Mammary epithelial cell (primary cell): ENCODE measurements at places on chromosomes 11 and 22.

DNA sequence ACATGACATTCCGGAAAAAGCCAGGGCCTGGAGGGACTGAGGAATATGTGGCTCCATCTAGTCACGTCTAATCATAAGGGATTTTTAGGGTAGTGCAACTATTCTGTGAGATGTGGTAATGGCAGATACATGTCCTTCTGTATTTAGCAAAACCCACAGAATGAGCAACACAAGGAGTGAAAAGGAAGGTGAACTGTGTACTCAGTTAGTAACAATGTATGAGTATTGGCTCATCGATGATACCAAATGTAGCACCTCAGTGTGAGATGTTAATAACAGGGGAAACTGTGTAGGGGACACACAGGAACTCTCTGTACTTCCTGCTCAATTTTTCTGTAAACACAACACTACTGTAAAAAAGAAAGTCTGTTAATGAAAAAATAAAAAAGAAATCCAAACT lies 42.0 kb upstream of the CARS1 start:
- no peak for DNase-seq

DNA sequence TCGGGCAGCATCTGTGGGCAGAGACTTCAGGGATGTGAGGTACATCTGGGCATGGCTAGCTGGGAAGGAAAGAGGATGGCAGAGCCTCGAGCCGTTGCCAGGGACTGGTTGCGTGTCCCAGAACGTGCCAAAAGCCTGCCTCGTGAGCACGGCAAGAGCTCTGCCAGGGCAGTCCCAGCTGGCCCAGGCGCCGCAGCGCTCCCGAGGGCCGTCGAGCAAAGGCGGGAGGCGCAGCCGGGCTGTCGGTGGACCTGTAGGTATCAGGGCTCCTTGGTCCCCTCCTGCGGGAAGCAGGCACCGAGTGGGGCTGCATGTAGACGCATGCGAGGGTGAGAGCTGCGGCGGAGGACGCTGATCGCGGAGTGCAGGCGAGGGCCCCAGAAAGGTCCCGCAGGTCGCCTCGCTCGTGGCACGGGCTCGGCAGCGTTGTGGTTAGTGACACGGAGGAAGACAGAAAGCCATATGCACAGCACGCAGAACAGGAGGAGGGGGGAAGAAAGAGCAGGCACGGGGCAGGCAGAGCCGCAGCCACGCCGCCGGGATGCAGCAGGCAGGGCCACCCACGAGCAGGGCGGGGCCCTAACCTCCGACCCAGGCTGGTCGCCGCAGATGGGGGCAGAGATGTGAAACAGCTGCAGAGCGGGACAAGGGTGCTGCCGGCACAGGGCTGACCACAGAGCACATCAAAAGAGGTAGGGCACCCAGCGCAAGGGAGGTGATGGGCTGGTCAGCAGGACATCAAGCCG lies 18.0 kb downstream of the LSP1 start:
- no peak for DNase-seq

DNA sequence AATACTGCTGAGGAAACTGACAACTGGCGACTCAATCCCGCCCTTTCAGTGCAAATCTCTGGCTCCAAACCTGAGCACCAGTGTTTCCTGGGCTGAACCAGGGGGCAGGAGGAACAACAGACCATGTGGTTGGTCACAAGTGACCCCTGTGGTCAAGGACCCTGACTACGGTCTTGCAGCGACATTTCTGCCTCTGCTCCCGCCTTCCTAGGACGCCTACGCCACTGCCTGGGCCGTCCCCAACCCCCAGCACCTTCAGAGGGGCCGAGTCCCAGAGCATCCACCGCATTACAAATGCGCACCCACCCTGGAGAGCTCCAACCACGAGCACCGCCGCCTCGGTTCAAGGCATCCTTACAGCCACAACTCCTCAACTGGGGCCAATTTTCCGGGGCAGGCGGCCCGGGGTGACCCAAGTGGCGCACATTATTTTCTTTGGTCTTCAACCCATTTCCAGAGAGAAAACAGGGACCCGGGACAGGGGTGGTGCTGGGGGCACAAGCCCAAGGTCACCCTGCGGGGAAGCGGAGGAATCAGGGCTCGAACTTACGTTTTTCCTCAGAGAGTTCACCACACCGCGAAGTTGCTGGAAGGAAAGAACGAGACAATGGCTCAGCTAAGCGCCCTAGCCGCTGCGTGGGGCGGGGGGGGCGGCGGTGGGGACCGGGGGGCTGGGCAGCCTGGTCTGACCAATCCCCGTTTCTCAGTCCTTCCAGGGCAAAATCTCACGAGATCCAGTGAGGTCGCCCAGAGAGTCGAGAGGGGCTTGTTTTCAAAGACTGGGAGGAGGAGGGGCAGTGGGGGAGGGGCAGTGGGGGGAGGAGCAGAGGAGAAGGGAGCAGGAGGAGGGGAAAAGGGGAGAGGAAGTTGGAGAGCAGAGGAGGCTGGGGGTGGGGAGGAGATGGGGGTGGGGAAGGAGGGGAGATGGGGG lies 1.8 kb downstream of the PRAME start:
- DNase-seq: no peak

- DNase-seq: peak; percentile 18
Observed at GRCh38 chr11:93608364-93608763, 53.1 kb upstream of the CEP295 start.

DNA sequence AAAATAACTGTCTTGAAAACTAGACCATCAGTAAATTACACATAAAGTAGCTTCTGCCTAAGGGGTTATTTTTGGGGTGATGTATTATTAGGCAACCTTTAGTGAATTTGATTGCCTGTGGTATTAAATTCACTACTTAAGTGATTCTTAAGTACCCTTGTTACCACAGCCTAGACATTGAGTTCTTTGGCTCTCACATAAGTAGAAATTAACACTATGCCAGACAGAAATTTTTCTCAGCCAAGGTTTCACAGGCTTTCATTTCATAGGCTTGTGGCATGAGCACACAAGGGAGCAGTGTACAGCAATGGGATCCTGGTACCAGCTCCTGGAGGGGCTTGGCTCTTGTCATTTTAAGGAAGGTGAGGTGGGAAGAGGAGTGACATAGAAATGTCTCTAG lies 218.5 kb downstream of the AASDHPPT start:
- no peak for DNase-seq

DNA sequence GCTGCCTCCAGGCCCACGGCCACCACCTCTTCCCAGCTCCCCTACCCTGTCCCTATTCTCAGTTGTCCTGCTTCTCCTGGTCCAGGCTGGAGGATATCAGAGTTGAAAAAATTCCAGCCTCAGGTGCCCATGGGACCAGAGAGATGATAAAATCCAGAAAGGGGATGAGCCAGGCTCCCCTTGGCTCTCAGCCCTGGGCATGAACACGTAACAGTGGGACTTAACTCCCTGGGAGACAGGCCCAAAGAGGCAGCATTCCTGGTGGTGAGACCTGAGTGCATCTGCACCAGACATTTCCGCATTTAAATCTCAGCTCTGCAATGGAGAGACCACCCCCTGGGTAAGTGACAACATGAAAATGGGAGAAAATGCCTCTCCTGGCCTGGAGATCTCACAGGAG lies 10.4 kb upstream of the SLC39A13 start:
- no peak for DNase-seq

- no peak for DNase-seq
Observed at GRCh38 chr11:43649501-43649900, 31.0 kb upstream of the HSD17B12 start.

- no peak for DNase-seq
Observed at GRCh38 chr11:19658344-19658743, 54.3 kb upstream of the NAV2 start.

DNA sequence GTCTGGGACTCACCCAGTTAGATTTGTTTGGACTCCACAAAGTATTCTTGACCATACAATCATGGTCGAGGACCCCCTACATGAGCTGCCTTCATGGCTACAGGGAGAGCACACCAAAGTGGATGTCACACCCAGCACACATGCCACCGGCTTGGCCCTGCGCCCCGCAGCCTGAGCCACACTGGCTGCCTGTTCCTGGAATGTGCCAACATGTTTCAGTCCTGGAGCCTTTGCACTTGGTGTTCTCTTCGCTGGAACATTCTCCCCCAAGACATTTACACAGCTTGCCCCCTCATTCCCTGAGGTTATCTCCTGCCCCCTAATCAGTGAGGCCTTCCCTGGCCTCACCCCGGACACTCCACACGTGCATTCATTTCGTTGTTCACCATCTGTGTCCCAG lies 46.0 kb downstream of the PPARA start:
- DNase-seq: no peak

DNA sequence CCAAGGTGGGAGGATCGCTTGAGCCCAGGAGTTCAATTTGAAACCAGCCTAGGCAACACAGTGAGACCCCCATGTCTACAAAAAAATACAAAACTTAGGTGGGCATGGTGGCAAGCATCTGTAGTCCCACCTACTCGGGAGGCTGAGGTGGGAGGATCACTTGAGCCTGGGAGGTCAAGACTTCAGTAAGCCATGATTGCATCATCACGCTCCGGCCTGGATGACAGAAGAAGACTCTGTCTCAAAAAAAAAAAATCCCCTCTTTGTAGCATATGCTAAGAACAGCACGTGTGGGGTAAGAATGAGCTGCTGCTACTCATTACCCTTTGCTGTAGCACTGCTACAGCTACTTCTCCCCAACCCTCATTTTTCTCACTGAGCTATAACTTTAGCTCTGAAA lies 14.5 kb downstream of the UBE4A start:
- DNase-seq: no peak

- DNase-seq: no peak
Observed at GRCh38 chr11:88266919-88267318, 70.6 kb downstream of the CTSC start.

DNA sequence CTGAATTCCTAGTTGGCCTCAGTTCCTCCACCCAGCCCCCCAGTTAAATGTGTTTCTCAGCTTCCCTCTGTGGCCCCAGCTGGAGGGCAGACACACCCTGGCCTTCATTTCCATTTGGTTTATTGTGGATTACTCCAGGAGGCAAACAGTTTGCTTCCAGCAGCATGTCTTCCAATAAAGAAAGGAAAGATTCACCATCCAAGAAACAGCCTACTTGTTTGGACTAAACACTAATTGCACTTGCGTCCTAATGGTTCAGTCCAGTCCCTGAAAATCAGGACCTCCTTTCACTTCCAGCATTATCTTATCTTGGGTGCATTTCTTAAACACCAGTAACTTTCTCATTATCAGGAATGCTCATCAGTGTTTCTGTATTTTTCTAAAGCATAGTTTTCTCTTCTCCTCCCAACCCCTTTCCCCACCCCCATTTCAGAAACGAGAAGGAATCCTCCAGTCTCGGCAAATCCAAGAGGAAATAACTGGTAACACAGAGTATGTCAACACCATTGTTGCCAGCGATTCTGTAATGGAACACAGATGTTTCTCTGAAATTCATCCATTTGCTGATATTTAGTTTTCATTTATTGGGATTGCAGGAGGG lies 130.9 kb downstream of the PARVA start:
- no peak for DNase-seq

GRCh38 chr11:43585877-43586608 lies 94.5 kb upstream of the HSD17B12 start:
- no peak for DNase-seq

GRCh38 chr22:50569896-50570535 lies 7.3 kb upstream of the SYCE3 start:
- DNase-seq: no peak

DNA sequence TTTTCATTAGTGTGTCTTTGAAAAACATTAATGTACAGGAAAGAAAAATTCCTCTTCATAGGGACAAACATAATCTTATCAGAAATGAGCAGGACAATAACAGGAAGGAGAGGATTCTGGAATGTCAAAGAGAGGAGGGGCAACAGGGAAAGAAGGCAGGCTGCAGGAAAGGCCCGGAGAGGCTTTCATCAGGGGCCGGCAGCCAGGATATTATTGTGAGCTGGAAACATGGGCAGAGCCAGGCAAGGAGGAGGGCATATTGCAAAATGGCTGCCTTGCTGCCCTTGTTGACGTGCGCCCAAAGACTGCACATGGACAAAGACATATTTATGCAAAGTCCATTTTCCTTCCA lies 433.7 kb downstream of the ETS1 start:
- DNase-seq: no peak

DNA sequence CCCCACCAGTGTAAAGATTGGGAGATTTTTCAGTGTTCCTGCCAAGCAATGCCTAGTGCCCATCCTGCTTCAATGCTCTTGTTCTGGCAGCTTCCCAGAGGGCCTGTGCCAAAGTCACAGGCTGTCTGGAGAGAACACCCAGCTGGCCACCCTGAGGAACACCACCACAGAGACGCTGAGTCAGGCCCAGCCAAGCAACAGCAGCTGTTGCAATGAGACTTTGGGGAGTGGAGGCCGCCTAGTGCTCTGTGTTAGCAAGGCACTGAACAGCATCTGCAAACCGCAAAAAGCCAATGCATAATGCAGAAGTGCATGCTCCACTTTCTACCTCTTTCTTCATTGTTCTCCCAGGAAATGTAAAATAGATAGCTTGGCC lies 168.1 kb downstream of the NXPE2 start:
- DNase-seq: peak; percentile 6

GRCh38 chr11:23944923-23945322 lies 551.9 kb upstream of the LUZP2 start:
- DNase-seq: no peak

GRCh38 chr11:65883786-65884715 lies 4.2 kb downstream of the FIBP start:
- DNase-seq: no peak

DNA sequence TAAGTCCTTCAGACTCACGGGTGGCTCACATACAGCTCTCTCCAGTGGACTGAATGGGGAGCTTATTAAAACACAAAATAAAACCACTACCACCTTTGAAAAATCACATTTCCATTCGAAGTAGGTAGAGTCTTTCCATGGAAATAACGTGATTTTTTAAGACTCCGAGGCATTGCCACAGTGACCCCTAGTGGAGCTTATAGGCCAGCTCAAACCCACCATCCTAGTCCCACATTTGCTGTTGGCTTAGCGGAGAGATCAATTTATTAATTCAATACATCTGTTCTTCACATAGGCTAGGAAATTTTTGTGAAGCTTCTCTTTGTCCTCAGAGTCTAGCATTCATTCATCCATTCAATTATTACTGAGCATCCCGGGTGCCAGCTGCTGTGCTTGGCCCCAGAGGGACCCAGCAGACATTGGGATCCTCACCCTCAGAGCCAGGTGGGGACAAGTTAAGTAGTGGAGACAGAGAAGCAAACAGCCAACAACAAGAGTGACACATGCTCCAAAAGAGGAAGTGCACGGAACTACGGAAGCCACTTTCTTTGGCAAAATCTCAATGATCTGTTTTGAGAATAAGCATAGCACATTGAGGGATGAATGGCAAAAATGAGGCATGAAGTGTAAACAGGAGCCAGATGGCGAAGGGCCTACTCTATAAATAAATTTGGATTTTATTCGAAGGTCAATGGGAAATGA lies 10.2 kb upstream of the P4HA3 start:
- peak; percentile 8 for DNase-seq

- DNase-seq: no peak
Observed at GRCh38 chr11:76120513-76121101, 85.7 kb downstream of the WNT11 start.

GRCh38 chr11:64339754-64340408 lies at the start of gene CCDC88B:
CCDC88B (plus strand) TSS chr11:64340204; CDS start chr11:64340267, 63 bp downstream.
- DNase-seq: no peak

- DNase-seq: no peak
Observed at GRCh38 chr11:69541501-69542313, 60.2 kb downstream of the LINC01488 start.

- peak; percentile 38 for DNase-seq
Observed at GRCh38 chr11:77672264-77672663, 34.7 kb upstream of the CLNS1A start.
